Immature natural killer cell (primary cell): ENCODE measurements at places on chromosomes 12 and 14. TPM values are rescaled to one million over a fixed set of nuclear protein-coding genes. Genes with fewer than 3 reads are reported as not detected.

HCAR1 gene
- not detected for polyA plus RNA-seq

SLC38A4 gene
- not detected for polyA plus RNA-seq

LIN7A gene
- polyA plus RNA-seq, result 0.35 TPM

EPS8 gene
- polyA plus RNA-seq, result 2.0 TPM

GPR162 gene
- polyA plus RNA-seq, result not detected

KRT75 gene
- polyA plus RNA-seq, result not detected

NXPH4 gene
- not detected for polyA plus RNA-seq

ZDHHC22 gene
- not detected for polyA plus RNA-seq

ARMH4 gene
- polyA plus RNA-seq, result not detected

TAS2R9 gene
- not detected for polyA plus RNA-seq

GLRX5 gene
- 54.5 TPM for polyA plus RNA-seq

BATF gene
- 97.4 TPM for polyA plus RNA-seq

CLEC1B gene
- not detected for polyA plus RNA-seq

CRIP1 gene
- polyA plus RNA-seq, result 940 TPM

GPRC5A gene
- polyA plus RNA-seq, result not detected
